Stimulated activated CD4-positive, alpha-beta T cell treated with anti-CD3 and anti-CD28 coated beads, Interleukin-2, amount 100 ng/mL, for 4 hours (primary cell): ENCODE measurements at places on chromosomes 12 and 14.
A peak's percentile ranks its signal among the peaks of the same experiment; 100 is the strongest.

- no peak for DNase-seq
These were observed 14.6 kb upstream of the RAB35 start for GRCh38 chr12:120131116-120131515.

GRCh38 chr14:32786886-32787285 lies 151.8 kb upstream of the NPAS3 start:
- no peak for DNase-seq

- DNase-seq: no peak
These were observed 57.9 kb upstream of the FICD start for GRCh38 chr12:108457006-108457733.

DNA sequence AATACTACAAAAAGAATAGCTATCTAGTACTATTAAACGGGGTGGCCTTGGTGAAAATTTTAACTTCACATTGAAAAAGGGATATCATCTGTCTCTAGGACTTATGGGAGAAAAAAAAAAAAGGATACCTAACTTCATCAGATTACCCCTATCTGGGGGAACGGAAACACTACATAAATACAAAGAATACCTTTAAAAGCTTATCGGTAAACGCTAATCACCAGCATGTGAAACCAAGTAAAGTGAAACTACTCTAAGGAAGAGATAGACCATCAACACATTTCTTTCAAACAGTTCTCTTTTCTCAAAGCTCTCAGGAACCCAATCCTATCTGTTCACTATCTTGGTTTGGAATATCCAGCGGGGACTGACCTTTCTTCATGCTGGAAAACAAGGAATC lies 3.5 kb downstream of the KICS2 start:
- no peak for DNase-seq

- no peak for DNase-seq
These were observed 236.1 kb upstream of the NPAS3 start for GRCh38 chr14:32702562-32702961.

DNA sequence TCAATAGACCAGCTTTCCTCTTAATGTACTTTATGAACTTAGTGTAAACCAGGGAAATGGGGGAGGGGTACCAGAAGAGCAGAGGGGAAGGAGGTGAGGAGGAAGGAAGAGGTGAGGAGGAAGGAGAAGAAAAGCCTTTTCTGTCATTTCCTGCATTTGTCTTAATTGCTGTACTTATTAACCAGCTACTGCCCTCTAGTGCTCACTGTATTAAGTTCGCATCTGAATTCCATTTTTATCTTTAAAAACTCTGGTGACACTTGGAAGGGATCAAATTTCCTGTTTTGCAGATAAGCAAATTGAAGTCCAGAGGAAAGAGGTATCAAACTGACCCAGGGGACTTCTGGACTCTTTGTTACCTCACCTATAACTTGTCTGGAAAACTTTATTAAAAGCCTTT lies 22.2 kb downstream of the MANSC1 start:
- DNase-seq: no peak

- no peak for DNase-seq
These were observed 395.1 kb upstream of the RGS6 start for GRCh38 chr14:71536927-71537772.

- no peak for DNase-seq
These were observed 107.4 kb downstream of the VCPKMT start for GRCh38 chr14:50008974-50009373.

DNA sequence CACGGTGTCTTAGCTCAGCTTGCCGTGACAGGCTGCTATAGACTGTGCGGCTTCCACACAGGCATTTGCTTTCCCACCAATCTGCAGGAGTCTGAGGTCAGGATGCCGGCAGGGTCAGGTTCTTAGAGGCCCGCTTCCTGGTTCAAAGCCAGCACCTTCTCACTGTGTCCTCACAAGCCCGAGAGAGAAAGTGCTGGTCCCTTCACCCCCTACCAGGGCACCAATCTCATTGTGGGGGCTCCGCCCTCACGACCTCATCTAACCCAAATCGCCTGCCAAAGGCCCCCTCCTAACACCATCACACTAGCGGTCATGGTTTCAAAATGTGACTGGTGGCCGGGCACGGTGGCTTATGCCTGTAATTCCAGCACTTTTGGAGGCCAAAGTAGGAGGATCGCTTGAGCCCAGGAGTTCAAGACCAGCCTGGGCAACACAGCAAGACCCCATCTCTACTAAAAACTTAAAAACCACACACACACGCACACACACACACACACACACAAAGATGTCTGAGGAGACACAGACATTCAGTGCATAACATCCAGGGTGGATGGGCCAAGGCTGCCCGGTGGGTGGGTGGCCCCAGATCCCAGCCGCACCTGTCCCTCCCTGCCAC lies 26.8 kb downstream of the MMP17 start:
- DNase-seq: no peak

DNA sequence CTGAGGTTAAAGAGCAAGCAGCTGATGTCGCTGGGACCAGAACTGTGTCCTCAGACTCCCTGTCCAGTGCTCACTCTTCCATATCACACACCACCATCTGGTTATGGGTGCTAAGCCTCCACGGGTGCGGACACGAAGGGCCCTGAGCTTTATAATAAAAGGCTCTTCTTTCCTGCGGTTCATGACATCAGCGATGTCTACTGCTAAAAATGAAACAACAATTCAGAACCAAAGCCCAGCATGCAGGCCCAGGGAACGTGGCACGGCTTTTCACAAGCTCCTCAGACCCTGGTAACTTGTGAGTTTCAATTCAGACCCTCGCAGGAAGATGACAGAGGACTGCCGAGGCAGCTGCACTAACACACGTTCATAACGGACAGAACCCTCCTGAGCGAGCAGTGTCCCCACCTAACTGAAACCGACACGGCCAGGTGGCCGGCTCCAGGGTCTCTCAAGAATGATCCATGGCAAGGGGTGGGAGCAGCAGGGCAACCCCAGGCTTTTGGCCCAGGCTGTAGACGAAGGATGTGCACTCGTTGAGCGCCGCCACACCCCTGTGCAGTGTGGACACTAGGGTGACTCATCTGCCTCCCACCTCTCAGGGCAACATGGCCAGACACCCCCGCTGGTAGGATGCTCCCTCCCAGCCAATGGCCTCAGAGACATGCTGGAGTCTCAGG lies 180.3 kb downstream of the CALM1 start:
- no peak for DNase-seq

GRCh38 chr12:126191949-126192348 lies 1126.7 kb downstream of the AACS start:
- no peak for DNase-seq

- no peak for DNase-seq
These were observed 15.4 kb downstream of the ULK1 start for GRCh38 chr12:131909752-131910219.

DNA sequence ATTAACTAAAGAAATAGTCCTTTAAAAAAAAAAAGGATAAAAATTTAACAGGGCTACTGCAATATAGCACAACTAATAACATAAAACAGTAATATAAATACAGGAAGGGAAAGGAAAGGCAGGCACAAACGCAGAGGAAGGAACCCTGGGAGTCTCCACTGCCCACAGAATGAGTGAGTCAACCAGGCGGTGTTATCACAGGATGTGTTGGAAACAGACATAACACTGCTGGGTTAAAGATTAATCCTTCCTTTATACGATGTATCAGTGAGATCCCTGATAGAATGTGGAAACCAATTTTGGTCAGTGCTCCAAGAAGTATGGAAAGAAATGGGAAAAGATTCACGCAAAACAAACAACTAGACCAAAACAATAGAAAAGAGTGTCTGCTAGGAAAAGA lies 47.9 kb downstream of the FGD6 start:
- DNase-seq: no peak

DNA sequence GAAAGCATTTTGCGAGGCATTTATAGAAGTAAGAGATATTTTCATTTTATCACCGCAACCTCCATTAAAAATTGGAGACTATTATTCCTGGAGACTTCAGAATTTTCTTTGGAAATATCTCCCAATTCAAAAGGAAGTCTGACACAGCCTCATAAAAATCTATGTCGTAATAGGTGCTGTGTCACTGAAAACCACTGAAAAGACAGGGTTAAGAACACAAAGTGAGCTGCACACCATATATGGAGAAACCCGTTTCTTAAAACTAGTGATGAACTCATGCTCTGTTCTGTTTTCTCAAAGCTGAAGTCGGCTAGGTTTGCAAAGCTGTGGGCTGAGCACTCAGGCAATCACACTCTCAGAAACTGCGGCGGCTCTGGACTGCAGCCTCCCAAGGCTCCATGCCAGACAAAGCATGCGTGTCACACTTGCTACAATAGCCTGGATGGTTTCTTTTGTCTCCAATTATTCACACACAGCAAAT lies at the start of gene GLIPR1:
GLIPR1 (plus strand) TSS at position 287 of the 481 bp plus-strand sequence; CDS start at position 413, 126 bp downstream.
- peak; percentile 56 for DNase-seq

GRCh38 chr12:2853626-2854025 lies 3.2 kb downstream of the TEX52 start:
- peak; percentile 11 for DNase-seq

DNA sequence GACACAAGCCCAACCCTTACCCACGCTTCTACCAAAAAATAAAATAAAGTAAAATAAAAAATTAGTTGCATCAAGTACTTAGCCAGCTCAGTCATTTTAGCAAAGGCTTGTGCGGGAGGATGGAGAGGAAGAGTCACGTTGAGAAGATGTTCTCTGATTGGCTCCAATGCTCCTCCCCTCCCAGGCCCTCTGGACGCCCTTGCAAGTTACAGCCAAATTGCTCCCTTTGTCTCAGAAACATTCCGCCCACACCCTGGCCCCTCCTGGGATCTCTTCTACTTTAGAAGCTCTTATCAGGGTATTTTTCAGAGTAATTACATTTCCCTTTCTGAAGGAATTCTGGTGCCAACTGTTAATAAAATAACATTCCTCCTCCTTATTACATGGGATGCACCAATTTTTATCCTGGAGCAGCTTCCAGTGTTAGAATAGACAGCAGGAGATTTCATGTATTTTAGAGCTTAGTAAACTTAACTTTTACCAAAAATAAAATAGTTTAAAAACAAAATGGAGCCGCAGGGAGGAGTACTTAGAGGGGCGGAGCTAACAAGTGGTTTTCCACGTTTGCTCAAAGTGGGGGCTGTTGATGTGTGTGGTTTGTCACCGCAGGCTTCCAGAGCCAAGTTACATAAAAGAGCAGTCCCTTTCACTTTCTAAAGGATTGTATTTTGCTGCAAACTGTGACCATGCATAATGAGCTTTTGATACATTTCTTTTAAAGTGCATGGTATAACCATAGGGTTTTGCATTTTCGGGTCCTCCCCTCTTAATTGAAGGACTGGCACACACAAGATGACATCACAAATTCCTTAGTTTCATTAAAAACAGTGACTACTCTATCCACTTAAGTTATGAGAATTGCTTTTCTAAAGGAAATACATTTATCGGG lies 71.7 kb upstream of the RAP1B start:
- DNase-seq: peak; percentile 9

DNA sequence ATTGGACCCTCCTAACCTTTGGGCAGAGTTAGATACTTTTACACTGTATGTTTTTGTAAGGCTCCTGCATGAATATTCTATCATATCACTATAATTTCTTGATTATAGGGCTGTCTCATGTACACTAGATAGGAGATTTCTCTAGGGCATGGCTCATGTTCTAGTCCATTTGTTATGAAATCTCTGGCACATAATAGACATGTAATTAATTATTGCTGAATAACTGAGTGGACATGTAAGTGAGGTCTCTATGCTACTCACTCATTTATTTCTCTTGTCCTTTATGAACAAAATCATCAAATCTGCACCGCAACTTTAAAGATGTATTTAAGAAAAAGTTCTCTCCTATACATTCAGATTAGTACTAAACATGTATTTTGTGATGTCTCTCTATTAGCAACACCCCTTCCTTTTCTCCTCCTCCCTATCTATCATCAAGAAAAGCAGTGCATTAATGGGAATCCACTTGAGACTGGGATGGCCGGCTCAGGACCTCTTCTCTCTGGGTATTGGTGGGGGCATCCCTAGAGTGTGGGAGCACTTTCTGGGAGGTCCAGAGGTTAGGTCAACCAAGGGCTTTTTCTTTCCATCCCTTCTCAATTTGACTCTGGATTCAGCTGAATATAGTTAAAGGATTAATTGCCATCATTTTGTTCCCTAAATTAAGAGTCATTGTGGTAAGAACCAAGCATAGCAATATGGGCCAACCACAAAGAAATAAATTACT lies 168.0 kb upstream of the HMGA2 start:
- no peak for DNase-seq

DNA sequence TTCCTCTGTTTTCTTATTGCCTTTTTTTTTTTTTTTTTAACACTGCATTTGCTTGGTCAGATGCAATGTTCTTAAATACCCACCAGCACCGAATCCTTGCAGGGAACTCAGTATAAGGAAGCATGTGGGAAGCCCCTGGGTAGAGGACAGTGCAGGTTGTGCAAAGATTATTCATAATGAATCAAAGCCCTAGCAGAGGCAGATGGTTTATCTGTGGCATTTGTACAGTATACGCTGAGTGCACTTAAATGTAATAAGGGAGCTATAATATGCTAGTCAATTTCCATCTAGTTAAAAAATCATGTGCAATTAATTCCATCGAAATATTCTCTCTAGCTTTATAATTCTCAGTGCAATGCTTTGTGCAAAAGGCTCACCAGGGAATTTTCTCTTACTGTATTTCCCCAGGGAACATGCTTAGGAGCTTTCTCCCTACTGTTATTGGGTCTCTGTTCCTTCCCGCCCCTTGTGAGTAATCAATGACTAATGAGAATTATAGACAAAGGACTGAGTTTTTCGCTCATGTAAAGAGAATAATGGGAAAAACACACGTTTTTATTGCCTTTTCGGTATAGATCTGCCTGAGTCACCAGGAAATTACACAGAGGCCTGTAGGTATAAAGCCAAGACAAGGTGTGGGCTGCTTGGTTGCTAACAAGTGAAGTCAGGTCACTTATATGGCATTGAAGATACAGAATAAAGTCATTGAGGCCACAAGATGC lies 1214.3 kb upstream of the TMEM132C start:
- DNase-seq: no peak

DNA sequence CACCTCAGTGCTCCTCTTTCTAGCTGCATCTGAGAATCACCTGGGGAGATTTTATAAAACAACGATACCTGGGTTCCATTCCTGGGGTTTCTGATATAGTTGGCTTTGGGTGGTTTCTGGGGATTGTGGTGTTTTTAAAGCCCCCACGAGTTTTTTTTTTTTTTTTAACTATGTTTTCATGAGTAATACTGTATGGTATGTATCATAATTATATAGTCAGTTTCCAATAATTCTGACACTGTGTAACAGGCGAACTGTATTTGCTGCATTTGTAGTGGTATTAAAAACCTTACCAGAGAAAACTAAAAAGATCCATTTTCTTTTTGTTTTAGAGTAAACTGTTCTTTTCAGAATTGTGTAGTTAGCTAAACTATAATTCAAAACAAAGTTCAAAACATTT lies 84.9 kb downstream of the SRGAP1 start:
- no peak for DNase-seq

GRCh38 chr12:89861086-89861485 lies 152.4 kb upstream of the ATP2B1 start:
- no peak for DNase-seq

- DNase-seq: no peak
These were observed 48.2 kb upstream of the MAP3K9 start for GRCh38 chr14:70857496-70857890.

DNA sequence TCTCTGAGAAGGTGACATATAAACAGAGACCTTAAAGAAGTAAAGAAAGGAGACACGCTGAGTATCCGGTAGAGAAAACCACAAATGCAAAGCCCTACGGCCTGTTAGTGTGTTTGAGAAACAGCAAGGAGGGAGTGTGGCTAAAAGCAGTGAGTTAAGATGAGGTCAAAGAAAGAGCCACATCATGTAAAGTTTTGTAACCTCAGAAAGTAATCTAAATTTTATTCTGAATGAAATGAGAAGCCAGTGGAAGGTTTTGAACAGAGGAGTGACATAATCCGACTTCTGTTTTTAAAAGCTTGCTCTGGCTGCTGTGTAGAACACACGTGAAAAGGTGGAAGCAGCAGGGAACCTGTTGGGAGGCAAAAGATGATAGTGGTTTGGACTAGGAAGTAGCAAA lies 32.6 kb downstream of the PPP2R5E start:
- DNase-seq: no peak
